ENCODE measurements at places on chromosomes 6 and 20.

DNA sequence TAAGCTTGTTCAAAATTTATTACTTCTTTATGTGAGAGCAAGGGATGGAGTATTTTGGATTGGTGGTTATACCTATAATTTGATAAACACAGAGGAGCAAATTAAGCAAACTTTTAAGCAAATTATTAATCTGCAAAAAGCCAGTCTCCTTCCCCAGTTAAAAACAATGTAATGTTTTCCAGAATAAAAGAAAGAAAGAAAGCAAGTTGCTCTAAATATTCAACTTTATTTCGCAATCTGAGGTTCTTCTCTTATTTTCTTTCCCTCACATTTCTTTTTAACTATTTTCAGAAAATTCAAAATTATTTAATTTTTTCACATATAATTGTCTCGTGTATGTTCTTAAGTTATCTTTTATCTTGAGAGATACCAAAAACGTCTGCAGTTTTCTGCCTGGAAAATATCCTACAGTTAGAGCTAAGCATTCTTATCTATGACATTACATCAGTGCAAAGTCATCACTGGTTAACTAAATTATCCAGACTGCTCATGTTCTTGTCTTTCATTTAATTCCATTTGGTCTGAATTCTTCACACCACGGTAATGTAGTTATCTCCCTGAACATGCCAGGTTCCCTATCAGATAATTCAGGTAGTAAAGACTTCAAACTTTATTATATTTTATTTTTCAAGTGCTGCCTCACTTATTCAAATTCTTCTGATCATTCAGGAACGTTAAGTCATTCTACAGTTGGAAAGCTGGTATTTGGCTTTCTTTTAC, 3.3 kb upstream of the CNKSR3 start:
- DNase-seq, result no peak

GRCh38 chr6:163459007-163459406, 44.5 kb downstream of the QKI start:
- DNase-seq, result no peak

DNA sequence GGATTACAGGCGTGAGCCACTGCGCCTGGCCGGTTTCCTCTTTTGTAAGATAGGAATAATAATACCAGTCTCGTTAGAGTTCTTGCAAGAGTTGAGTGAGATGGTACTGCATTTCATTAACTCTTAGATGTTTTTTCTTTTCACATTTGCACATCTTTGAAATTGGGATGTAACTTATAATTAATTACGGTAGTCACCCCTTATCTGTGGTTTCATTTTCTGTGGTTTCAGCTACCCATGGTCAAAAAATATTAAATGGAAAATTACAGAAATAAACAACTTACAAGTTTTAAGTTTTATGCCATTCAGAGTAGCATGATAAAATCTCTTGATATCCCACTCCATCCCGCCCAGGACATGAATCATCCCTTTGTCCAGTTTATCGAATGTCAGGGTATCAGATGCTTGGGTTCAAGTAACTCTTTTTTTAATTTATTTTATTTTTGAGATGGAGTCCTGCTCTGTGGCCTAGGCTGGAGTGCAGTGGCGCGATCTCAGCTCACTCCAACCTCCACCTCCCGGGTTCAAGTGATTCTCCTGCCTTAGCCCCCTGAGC, 15.4 kb downstream of the PTK7 start:
- no peak for DNase-seq

- DNase-seq, result no peak
These were observed 148.9 kb upstream of the SIM1 start for GRCh38 chr6:100613656-100614055.

GRCh38 chr20:15248618-15249395, 911.4 kb upstream of the FLRT3 start:
- DNase-seq, result no peak

GRCh38 chr6:170174771-170175643, 115.9 kb downstream of the DLL1 start:
- no peak for DNase-seq

- DNase-seq, result no peak
These were observed 83.2 kb downstream of the TIAM2 start for GRCh38 chr6:155078331-155078745.

DNA sequence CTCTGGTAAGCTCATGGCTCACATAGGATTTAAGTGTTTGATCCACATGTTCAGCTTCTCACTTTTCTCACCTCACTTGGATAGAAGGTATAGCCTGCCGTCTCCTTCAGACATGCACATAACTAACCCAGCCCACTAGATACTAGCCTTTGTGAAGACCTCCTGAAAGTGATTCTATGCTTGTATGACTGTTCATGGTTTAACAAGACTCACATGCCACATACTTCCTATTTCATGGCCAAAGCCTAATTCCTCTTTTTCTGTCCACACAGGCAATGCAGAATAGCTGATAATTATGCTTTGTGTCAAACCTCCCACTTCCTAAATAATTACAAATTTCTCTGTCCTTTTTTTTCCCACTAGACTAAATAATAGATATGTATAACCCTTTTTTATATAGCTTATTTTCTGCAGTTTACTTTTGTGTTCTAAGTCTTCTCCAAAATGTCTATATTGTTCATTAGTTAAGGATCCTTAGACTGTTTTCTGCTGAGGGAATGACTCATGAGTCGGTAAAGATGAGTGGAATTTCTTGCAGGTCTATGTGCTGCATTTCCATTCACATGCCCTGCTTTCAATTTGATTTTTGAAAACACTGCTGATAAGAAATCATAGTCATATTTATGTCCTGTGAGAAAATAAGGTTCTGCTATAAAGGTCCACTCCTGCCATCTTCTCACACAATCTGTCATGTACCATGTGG, 43.0 kb downstream of the HDDC2 start:
- no peak for DNase-seq

All from SW480 (cell line).